ENCODE measurements at places on chromosomes 4 and X.

DNA sequence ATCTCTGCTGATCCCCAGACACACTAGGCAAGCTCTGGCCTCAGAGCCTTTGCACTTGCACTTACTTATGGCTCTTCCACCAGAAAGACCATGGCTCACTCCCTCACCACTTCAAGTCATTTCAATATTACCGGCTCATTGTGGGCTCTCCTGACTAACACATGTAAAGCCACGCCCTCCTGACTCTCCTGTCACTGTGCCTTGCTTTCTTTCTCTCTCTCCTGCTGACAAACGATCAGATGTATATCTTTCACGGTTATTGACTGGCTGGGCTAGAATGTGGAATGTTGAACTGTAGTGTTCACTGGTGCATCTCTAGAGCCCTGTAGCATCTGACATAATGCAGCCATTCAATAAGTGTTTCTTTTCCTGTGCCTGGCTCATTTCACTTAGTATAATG, 425.1 kb downstream of the RAB28 start:
- no peak for DNase-seq

GRCh38 chr4:93835929-93836328, 7.4 kb downstream of the ATOH1 start:
- no peak for DNase-seq

DNA sequence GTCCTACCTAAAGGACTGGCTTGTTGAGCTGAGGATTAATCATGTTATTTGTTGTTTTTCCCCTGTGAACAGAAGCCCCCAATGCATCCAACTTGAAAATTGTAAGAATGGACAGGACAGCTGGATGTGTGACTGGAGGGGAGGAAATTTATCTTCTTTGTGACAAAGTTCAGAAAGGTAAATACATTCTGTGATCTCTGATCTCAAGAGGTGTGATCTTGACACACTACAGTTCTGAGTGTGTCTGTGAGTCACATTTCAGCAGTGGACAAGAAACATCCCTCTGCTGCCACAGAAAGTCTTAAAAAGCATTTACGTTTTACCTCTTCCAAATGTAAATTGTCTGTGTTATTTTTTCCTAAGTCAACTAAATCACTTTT, 79.3 kb downstream of the NFKB1 start:
- no peak for DNase-seq

GRCh38 chr4:113540859-113541258, 220.7 kb downstream of the CAMK2D start:
- no peak for DNase-seq

GRCh38 chr4:108036213-108036612, 46.5 kb downstream of the HADH start:
- no peak for DNase-seq

GRCh38 chr4:56607926-56608325, 73.2 kb downstream of the HOPX start:
- no peak for DNase-seq

DNA sequence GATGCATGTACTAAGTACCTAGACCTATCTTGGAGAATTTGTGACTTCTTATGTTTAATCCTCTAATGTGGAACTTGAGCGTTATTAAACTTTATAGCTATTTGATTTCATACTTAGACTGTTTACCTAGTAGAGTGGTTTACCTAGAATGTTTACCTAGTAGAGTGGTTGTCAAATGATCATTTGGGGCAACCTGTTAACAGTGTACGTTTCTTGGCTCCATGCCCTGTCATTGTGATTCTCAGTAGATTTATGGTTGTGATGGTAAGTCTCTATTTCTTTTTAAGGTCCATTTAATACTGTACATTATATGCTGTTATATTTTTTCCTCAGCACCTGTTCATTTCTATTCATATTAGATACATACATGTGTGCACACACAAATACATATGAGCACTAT, 233.0 kb upstream of the MAD2L1 start:
- DNase-seq, result no peak

DNA sequence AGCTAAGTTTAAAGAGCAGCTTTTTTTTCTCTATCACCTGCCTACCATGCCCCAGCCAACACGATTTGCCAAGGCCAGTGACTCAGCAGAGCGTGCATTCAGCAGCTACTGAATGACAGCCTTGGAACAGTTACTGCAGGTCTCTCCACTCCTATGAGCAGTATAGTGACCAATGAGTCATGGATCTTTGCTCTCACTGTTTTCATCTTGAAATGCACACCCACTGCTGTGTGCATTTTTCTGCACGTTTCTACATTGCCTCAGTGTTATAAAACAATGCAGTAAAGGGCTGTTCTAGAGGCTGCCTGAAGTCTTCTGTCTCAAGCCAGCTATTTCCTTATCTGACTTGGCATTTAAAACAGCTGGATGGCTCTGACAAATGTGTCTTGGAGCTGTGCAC, 66.0 kb upstream of the C4orf54 start:
- DNase-seq, result peak; percentile 17

DNA sequence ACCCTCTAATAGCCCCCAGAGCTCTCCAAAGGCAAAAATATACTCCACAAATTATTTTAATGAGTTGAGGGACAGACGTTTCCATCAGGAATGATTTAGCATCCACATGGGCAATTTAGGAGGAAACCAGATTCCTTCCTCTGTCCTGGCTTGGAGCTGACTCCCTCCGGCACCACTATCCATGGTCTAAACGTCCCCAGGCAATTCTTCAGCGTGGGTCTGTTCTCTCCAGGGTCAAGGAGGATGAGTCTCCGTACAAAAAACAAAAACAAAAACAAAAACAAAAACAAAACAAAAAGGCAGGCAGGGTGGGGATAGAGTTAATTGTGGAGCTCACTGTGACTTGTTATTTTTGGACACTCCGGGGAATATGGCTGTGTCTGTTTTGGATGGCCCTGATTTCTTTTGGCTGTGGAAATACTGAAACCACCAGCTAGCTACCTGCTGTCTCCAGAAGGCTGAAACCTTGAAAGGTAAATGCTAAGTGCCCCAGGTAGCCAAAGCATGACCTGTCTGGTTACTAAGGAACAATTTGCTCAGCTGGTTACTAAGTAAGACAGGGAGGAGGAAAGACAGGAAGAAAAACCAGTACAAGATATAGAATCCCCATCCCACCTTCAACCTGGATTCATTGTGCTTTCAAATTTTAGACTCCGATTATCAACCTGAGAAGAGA, 419.1 kb upstream of the LCORL start:
- DNase-seq, result no peak

DNA sequence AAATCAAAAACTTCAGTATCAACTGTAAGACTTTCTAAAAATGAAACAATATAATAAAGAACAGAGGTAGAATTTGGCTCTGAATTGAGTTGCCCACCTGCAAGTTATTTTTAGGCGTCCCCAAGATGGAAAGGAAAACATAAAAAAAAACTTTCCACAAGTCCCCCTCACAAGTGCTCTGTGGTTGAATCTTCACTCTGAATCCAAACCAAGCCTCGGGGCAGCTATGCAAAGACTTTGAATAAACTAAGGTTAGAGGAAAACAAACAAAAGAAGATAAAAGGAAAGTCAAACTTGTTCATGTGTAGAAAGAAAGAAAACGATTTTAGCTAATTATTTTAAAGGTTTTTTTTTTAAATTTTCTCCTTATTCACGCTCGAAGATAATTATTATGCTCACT, 372.4 kb upstream of the SLIT2 start:
- DNase-seq, result no peak

DNA sequence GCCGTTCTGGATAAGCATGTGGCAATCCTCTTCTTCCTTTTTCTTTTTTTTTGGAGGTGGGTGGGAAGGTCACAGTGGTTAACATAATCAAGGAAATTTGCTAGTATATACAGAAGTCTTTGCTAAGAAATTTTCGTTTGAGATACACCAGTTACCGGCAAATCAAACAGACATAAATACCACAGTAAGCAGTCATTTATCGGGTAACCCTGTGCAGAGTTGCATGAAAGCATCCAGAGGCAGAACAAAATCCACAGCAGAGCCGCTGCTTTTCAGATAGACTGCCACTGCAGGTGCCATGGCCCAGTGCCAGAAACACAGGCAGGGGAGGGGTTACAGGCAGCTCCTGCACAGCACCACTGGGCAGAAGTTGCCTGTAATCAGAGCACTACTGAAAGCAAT, 179.1 kb upstream of the MAB21L2 start:
- DNase-seq, result peak; percentile 47

DNA sequence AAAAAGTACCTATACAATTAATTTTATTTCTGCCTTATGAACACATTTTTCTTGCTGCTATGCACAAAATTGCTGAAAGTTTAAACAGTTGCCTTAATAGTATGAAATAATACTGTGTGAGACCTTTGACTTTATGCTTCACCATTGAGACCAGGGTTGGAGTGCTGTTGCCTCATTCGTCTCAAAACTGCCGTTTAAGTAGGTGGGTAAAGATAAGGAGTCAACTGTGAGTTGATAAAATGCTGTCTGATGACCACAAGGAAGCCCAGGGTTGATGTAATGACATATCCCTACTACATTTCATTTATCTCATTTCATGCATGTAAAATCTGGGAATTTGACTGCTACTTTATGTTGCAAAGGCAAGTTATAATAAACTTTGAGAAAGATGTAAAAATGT, 23.4 kb downstream of the STK26 start:
- no peak for DNase-seq

- DNase-seq, result no peak
Measured at GRCh38 chr4:122469457-122469856, 12.9 kb upstream of the IL2 start.

- DNase-seq, result no peak
Measured at GRCh38 chr4:166078383-166078782, 205.3 kb downstream of the TLL1 start.

DNA sequence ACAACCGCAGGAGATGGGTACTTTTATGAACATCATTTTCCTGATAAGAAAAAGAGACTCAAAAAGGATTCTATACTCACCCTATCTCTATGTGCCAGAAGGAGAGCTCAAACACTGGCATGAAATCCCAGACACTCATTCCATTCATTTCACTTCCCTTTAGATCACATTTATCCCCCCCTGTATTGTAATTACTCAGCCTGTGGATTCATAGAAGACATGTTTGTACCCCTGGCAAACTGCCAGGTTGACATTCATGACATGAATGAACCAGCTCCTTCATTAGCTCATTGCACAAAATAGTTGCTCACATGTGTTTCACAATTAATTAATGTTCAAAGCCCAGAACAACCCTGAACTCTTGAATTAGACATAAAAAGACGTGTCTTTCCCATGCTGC, 4.9 kb downstream of the SMR3A start:
- no peak for DNase-seq

DNA sequence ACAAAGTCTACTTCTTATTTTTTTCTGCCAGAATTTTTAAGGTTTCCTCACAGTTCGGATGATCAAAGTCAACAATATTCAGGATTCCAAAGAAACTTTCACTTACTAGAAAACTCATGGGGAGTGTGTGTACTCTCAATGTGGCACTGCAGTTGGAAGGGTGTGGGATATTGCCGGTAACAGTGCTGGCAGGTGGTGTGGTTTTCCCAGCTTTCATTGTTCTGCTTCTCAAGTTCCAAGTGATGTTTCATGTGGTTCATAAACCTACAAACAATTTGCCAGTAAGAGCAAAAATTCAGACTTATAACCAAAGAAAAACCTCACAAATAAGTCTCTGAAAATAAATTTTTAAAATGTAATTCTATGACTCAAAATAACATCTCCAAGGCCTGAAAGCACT, 39.8 kb downstream of the ZNF280C start:
- no peak for DNase-seq

DNA sequence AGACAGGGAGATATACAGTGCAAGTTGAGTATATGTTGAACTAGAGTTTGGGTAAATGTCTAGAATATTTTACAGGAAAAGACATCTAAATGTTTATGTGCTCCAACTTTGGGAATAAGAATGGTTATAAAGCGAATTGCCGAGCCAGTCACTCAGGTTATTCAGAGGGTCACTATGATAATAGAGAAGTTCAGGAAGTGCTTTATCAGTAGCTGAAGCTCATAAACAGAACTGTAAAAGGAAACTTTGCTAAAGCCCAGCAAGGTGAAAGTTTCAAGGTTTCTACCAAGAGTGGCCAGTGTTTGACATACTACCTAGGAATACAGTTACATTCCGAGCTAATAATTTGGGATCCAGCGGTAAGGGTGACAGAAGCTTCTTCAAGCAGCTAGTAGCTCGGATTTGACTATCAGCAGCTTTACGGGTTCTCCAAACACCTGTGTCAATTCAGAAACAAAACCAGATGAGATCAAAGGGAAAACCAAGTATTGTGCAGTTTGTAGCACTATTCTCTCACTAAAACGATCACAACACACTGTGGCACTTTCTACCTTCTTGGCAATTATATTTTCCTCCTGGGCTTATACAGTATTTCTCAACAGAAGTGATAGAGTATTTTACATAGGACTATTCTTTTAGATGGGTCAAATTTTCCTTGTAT, 17.2 kb upstream of the BCLAF3 start:
- DNase-seq, result no peak

- DNase-seq, result no peak
Measured at GRCh38 chr4:67456577-67457196, 88.6 kb downstream of the CENPC start.

DNA sequence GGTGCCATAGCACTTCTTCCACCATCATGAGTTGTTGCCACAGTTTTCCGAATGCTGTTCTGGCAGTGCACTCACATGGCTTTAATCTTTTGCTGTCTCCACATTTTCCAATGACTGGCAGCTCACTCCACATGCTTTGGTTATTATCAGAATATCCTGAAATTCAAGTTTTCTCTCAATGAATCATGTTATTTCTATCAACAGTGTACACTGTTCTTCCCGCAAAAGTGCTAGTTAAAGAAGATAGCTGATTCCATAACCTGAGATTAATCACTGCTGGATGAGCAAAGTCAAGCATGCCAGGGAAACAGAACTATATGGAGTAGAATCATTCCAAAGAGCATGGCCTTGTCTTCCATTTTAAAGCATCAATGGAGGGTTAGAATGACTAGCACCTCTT, 14.6 kb upstream of the IL13RA2 start:
- no peak for DNase-seq

DNA sequence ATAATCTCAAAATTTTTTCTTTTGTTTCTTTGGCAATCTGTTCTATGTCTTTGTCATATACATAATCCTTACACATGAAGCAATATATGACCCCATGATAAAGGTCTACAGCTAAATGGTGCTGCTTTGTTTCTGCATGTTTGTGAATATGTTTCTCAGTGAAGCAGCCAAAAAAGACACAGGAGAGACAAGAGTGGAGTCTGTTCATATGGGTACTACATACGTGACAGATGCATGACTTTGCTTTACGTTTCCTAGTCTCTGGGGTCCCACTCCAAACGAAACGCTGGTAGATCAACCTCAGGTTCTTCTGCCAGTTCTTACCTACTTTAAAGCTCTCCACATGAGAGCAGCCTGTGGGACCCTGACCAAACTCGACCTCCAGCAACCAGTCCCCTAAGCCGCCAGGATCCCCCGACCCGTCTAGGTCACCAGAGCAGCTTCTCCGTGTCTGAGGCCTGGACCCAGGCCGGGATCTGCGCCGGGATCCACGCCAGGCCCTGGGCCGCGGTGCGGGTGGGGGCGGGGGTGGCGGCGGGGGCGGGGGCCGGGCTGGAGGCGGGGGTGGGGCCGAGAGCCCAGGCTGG, 1.5 kb downstream of the USP51 start:
- peak; percentile 64 for DNase-seq
